ENCODE measurements at places on chromosomes 3 and 15.

DNA sequence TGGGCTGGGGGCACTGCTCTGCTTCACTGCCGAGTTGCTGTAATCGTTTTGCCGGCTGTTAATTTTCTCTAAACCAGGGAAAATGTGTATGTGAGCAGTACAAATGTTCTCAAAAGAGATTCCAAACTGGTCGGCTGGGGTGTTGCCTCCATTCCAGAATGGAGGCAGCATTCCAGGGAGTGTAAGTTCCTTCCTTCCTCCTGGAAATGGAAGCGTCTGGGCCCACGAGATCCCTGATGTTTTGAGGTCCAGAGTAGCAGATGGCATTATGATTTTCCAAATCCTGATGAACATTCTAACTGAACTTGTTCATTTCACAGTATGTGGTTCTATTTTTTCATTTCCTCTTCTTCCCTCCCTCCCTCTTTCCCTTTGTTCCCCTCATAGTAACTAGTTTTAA, 64.4 kb upstream of the SKOR1 start:
- no peak for DNase-seq

GRCh38 chr3:97827741-97828471, 6.1 kb downstream of the CRYBG3 start:
- no peak for DNase-seq

GRCh38 chr3:136277634-136278033, 27.5 kb downstream of the PCCB start:
- DNase-seq = no peak

DNA sequence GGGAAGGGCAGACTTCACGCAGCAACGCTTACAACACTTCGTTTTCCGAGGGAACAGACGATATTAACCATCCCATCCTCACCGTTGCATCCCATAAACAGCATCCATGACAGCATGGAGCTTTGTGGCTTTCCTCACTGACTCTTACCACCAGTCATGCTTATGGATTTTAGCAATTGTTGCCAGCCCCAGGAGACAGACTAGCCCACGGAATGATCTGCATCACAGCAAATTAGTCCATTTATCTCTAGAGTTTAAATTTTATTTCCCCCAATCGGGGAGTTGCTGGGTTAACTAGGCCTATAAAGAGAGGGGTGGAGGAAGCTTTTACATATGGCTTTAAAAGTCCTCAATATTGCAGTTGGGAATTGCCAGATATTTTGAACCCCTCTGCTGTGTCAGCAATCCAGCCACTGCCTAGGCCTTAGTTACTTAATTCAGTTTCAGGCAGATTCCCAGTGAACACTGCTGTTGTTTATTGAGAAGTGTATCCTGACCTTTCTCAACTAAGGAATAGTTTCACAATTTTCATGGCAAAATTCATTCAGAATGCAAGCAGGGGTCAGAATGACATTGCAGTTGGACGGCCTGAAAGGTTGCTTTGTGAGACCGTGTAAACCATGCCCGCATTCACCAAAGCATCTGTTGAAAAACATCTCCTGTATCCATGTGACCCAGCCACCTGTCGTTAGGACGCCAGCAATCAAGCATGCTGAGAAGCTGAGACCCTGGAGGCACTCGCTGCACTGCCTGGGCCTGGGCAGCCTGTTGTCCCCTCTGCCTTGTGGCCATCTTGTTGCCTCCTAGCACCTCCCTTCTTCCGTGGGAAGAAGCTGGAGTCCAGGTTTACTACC, 397.4 kb upstream of the TPM1 start:
- no peak for DNase-seq

DNA sequence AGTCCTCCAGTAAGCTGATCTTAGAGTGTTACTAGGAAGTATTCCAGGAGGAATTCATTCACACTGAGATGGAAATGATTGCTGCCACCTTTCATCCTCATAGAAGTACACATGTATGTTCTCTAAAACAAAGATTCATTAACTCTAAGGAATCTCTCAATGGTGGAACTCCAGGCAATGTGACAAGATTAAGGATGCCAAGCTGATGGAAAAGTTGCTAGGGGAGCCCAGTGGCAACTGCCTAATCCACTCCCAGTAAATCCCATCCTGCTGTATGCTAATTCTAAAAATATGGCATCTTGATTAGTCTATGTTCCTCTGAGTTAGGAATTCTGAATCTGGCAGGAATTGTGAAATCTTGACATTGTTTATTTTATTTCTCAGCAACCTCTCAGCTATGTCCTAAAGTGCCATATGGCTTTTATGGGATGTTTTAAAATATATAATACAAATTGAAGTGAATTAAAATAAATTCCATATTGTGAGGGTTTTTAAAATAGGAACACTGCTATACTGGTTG, 210.0 kb upstream of the TRIM42 start:
- no peak for DNase-seq

- no peak for DNase-seq
These were observed 92.6 kb upstream of the MYRIP start for GRCh38 chr3:39716849-39717248.

DNA sequence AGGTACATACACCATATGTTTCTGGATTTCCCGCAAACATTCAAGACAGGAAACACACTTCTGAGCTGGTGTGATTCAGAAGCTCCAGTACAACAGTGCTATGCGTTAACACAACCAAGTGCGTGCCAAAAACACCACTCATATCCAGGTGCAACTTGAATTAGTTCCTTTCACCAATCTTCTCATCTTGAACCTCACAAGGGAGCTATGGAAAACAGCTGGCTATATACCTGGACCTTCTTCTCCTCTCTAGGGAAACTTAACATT, 31.3 kb downstream of the SUSD5 start:
- DNase-seq = no peak

- DNase-seq = no peak
These were observed 247.2 kb upstream of the LRRN1 start for GRCh38 chr3:3551981-3552380.

- DNase-seq = no peak
These were observed 64.2 kb downstream of the WWTR1 start for GRCh38 chr3:149593418-149594160.

- no peak for DNase-seq
These were observed 3.9 kb upstream of the PXYLP1 start for GRCh38 chr3:141227752-141228151.

DNA sequence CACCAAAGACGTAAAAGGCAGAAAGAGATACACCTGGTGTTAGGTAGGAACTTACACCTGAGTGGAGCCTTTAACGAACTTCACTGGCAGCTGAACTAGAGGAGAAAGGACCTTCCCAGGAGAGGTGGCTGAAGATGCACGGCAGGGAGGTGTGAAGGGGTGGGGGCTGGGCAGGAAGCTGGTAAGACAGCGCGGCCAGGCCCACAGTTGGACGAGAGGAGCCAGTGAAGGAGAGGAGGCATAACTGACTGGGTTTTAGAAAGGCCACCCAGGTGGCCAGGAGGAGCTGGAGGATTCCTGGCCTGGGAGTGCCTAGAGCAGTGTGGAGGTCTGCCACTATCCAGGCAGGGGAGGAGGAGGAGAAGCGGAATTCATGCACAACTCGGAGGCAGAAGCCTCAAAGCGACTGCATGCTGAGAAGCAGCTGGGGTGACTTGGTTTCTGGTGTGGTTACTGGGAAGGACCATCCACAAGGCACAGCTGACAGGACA, 51.9 kb downstream of the SLC41A3 start:
- no peak for DNase-seq

- DNase-seq = no peak
These were observed 681 bp upstream of the IL5RA start for GRCh38 chr3:3110749-3111361.

GRCh38 chr15:49989498-49989897, 129.5 kb downstream of the ATP8B4 start:
- DNase-seq = no peak

DNA sequence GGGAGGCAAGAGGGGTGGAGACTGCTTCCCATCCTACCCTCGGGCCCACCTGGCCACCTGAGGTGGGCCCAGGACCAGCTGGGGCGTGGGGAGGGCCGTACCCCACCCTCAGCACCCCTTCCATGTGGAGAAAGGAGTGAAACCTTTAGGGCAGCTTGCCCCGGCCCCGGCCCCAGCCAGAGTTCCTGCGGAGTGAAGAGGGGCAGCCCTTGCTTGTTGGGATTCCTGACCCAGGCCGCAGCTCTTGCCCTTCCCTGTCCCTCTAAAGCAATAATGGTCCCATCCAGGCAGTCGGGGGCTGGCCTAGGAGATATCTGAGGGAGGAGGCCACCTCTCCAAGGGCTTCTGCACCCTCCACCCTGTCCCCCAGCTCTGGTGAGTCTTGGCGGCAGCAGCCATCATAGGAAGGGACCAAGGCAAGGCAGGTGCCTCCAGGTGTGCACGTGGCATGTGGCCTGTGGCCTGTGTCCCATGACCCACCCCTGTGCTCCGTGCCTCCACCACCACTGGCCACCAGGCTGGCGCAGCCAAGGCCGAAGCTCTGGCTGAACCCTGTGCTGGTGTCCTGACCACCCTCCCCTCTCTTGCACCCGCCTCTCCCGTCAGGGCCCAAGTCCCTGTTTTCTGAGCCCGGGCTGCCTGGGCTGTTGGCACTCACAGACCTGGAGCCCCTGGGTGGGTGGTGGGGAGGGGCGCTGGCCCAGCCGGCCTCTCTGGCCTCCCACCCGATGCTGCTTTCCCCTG, 2.2 kb upstream of the FES start:
- no peak for DNase-seq

GRCh38 chr3:127760791-127761440, 61.4 kb downstream of the MGLL start:
- no peak for DNase-seq

GRCh38 chr3:52314489-52314888, 1.6 kb upstream of the DNAH1 start:
- DNase-seq = no peak

DNA sequence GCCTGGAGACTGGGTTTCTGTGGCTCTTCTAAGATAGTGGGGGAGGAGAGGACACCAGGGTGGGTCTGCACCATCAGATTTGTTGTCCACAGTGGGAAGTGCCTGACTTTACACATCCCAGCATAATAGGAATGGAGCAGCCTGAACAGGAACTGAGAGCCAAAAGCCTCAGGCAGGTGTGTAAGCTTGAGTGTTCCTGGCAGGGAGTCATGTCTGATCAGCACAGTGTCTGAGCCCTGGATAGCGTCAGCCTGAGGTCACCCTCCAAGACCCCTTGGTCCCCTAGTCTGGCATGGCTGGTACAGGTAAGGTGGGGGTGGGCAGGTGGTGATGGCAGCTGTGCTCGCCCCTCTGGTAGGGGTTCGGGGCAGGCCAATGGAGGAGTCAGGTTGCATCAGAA, 20.2 kb downstream of the INSYN1 start:
- no peak for DNase-seq

DNA sequence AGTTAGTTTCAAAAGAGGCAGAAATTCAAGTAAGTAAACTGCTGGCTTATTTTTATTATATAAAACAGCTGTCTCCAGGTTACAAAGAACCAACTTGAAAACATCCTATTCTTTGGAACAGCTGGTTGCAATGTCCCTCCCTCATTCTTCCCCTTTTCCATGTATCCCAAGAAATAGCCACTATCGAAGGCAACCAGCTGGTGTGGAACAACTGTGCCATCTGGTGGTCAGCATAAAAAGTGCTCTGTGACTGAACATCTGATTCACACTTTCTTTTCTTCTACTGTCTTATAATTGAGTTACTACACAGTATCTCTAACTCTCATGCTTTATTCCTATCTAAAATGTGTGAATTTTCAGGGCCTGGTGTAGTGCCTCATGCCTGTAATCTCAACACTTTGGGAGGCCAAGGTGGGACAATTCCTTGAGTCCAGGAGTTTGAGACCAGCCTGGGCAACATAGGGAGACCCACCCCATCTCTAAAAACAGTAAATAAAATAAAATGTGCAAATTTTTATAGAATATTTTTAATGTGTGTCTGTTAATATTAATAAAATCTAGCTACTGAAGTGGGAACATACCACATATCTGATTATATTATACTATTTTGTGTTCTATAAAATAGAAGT, 9.6 kb downstream of the OSBPL11 start:
- DNase-seq = peak; percentile 64
